ENCODE measurements at places on chromosomes 1 and 21.

- DNase-seq, result no peak
Measured at GRCh38 chr1:32179193-32179442, 357 bp upstream of the TXLNA start.

- DNase-seq, result no peak
Measured at GRCh38 chr1:11365744-11366387, 92.9 kb downstream of the UBIAD1 start.

DNA sequence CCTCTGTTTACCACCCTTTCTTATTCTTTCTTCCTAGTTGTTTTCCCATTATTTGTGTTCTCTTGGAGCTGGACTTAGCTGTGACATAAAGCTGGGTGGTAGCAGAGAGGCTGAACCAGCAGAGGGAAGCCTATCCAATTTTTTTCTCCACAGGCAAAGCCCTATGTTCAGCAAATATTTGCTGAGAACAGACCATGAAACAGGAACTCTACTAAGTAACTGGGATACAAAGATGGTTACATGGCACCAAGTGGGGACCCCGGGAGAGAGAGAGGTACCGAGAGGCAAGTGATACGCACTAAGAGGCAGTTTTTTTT lies 6.6 kb downstream of the CFAP141 start:
- no peak for DNase-seq

DNA sequence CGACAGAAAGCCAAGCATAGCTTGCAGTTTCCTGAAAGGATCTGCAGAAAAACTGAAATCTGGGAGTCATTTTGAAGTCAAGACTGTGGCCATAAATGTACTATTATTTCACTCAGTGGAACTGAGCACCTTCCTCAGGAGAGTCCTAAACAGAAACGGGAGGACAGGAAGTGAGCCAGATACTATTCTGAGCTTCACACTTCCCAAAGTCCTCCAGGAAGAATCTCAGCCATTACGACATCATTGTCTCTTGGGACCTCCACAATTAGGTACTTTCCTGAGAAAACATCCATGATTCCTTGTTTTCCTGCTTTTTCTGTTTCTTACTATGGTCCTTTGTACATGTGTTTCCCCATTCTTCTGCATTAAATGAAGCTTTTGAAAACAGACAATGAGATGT lies 299.2 kb upstream of the USP25 start:
- DNase-seq, result no peak

DNA sequence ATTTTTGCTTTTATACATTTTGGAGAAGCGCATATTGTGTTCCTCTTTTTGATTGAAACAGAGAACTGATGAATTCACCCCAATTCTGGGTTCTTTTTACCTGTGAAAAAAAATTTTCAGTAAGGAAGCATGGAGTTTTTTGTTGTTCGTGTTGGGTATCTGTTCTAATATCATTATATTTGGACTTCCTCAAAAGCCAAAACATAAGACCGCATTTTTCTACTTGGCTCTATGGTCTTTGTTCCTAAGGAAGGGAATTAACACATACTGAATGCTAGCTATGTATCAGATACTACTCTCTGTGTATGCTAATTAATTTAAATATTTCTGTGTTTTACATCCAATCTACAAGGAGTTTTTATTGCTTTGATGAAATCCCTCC lies 12.9 kb downstream of the EPB41 start:
- no peak for DNase-seq

GRCh38 chr1:234102583-234102982 lies 198.1 kb downstream of the SLC35F3 start:
- DNase-seq, result no peak

Data from activated CD4-positive, CD25-positive, alpha-beta regulatory T cell treated with anti-CD3 and anti-CD28 coated beads, Interleukin-2, amount 50 U/mL, for 16 hours (primary cell).